Bladder microvascular endothelial cell (primary cell): ENCODE measurements at places on chromosomes 4 and X. TPM values are rescaled to one million over a fixed set of nuclear protein-coding genes. Genes with fewer than 3 reads are reported as not detected.

The ATOH1 gene
- total RNA-seq, result not detected in 2 replicates

The CCDC120 gene
- 0.49 and 1.7 TPM in 2 replicates for total RNA-seq

The HMGB3 gene
- 23.5 and 23.8 TPM in 2 replicates for total RNA-seq

The SNCA gene
- 49.5 and 191 TPM in 2 replicates for total RNA-seq
